ENCODE measurements at places on chromosomes 4 and X.

DNA sequence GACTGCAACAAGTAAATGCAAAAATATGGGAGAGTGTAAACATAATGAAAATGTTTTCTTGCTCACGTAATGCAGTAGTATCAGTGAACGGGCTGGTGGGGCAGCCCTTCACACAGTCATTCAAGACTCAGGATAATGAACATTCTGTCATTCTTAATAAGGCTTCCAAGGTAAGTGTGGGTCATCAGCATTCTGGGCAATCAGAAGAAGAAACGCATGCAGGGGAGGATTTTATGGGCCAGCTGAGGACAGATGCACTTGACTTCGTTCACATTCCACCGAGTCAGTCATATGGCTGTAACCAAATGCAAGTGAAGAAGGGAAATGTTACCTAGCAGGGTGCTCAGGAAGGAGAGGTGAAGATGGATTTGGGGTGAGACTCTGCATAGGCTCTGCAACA lies 68.0 kb upstream of the MAP9 start:
- no peak for DNase-seq

GRCh38 chr4:74402692-74403456 lies 37.9 kb downstream of the EREG start:
- DNase-seq = no peak

DNA sequence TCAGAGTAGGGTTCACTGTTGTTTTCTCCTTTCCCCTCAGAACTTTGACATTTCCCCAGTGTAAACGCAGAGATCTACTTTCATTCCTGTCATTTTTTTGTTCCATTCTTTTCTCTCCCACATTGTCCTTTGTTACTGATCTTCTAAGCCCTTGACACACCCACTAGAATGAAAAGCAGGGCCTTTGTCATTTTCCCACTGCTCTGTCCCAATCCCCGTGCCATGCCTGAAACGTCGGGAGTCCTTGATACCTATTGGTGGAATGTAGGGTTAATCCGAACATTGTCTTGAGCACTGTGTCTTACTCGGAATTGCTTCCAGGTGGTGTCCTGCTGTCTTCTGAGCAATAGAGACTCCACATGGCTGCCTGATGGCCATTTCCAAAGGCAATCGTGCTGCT lies 887.1 kb upstream of the FRG1 start:
- no peak for DNase-seq

- DNase-seq = no peak
These were observed 196.8 kb downstream of the SPATA18 start for GRCh38 chr4:52247941-52248340.

All from activated T-cell treated with anti-CD3 and anti-CD28 coated beads, Interleukin-2, amount 50 U/mL, for 48 hours (primary cell).